ENCODE measurements at places on chromosomes 12 and 14.

- DNase-seq: no peak
Observed at GRCh38 chr14:88245321-88245720, 77.7 kb downstream of the KCNK10 start.

DNA sequence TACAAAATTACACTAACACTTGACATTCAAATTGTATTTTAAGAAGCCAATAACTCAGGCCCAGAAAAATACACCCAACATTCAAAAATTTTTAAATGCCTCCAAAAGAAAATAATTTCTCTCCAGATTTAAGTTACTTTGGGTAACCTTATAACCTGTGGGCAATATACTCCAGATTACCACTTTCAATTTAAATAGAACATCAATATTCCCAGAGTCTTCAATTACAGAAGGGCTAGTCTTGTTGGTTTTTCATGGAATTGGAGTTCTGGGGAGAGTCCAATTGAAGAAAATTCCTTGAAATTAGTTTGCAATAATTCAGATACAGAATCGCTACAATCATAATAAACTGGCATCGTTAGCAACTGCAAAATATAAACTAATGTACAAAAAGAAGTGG lies 2.0 kb downstream of the PPP4R3A start:
- no peak for DNase-seq

DNA sequence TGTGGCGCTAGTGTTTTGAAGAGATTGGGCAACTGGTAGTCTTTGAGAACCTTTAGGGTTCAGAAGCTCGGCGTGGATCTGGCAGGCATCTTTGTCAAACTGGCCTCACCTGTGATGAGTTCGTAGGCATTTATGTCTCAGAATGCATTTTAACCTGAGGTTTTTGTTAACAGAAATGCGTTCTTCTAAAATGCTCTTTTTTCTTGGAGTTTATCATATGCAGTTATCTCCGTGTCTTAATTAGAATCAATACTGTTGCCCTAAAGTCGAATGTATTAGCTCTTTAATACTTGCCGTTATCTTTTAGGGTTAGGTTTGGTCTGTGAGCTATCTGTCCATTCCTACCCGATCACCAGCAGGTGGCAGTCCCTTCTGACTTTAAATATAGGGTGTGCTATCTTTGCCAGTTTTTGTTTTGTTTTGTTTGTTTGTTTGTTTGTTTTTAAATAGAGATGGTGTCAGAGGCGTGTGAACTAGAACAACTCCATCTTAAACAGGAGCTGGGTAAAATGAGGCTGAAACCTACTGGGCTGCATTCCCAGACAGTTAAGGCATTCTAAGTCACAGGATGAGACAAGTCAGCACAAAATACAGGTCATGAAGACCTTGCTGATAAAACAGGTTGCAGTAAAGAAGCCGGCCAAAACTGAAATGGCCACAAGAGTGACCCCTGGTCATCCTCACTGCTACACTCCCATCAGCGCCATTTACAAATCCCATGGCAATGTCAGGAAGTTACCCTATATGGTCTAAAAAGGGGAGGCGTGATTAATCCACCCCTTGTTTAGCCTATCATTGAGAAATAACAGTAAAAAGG lies 1.4 kb downstream of the ATF1 start:
- peak; percentile 11 for DNase-seq

GRCh38 chr14:56813143-56813551 lies 2.9 kb upstream of the OTX2 start:
- DNase-seq: no peak

DNA sequence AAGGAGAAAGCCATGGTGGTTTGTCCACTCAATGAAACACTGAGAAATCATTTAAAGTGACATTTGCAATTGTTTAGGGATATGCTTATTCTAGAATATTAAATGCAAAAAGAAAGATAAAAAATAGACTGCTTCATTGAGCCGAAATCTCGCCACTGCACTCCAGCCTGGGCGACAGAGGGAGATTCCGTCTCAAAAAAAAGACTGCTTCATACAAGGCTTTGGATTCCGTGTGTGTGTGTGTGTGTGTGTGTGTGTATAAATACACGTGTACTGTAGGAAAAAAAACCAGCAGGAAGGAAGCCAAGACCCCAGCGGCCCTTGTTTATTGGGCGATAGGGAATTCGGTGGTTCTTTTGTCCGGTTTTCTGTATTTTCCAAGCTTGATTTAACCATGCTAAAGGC lies 3.2 kb upstream of the ZNF839 start:
- no peak for DNase-seq

- DNase-seq: no peak
Observed at GRCh38 chr14:49594347-49595091, 4.2 kb upstream of the LRR1 start.

- no peak for DNase-seq
Observed at GRCh38 chr12:76942267-76942666, 63.4 kb upstream of the CSRP2 start.

DNA sequence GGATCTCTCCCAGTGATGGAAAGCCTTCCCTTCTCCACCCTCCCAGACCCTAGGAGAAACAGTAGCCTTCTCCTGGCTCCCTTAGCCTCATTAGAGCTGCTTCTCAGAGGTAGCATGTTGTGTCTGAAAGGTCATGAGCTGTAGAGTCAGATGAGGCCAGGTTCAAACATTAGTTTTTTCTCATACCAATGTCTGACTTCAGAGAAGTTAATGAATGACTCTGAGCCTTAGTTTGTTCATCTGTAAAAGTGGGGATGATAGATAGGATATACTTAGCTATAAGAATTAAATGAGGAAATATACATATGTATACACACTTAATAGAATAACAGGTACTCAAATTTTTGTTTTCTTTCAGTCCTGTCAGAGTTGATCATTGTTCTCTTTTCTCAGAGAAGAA lies 523 bp downstream of the SLC6A13 start:
- no peak for DNase-seq

GRCh38 chr12:114347861-114348260 lies 58.1 kb downstream of the TBX5 start:
- DNase-seq: no peak

- DNase-seq: no peak
Observed at GRCh38 chr14:21003788-21004346, 4.8 kb downstream of the SLC39A2 start.

DNA sequence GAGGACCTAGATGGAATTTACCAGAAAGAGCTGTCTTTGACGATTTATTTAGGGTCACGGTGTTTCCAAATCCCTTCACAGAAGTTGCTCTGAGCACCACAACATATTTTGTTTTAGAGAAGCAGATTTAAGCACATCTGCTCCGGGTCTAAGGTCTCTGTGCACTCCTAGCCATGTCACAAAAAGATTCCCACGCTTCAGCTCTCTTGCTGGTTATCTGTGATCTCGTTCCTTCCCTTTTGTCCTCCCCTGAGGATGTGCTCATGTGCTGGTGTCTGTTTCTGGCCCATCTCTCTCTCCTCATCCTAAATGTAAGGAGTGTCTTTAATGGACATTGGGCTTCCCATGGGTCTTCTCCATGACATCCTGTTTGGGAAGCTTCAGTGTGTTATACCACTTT lies 53.7 kb upstream of the GNPNAT1 start:
- no peak for DNase-seq
